ENCODE measurements at places on chromosomes 3 and 15. TPM values are rescaled to one million over a fixed set of nuclear protein-coding genes. Genes with fewer than 3 reads are reported as not detected.

Gene WDR93
- total RNA-seq = 0.18 TPM

GRCh38 chr3:104519068-104519467, 847.6 kb upstream of the ALCAM start:
- no peak for DNase-seq

Gene MST1R
- 1.5 TPM for total RNA-seq

Gene POTEB
- total RNA-seq = 3.1 TPM

- peak; percentile 82 for DNase-seq
Measured at GRCh38 chr15:38254051-38254883, 1.6 kb downstream of the SPRED1 start.

Gene OIP5
- 1.1 TPM for total RNA-seq

GRCh38 chr15:64643685-64644084, 131.7 kb downstream of the RBPMS2 start:
- DNase-seq = no peak

DNA sequence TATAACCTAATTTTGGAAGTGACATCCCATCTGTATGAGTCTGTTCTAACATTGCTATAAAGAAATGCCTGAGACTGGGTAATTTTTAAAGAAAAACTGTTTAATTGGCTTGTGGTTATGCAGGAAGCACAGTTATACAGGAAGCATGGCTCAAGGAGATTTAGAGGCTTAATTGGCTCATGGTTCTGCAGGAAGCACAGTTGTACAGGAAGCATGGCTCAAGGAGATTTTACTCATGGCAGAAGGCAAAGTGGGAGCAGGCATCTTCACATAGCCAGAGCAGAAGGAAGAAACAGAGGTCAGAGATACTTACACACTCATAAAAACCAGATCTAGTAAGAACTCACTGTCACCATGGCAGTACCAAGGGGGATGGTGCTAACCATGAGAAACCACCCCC, 193.1 kb upstream of the ADAMTS9 start:
- no peak for DNase-seq

Gene TMCO5A
- total RNA-seq = not detected

Gene ECE2
- not detected for total RNA-seq

GRCh38 chr3:142837526-142837925, 51.4 kb downstream of the PCOLCE2 start:
- no peak for DNase-seq

GRCh38 chr3:67521053-67521646, 133.3 kb downstream of the SUCLG2 start:
- no peak for DNase-seq

GRCh38 chr15:69789648-69790393, 307.9 kb downstream of the TLE3 start:
- DNase-seq = no peak

- no peak for DNase-seq
Measured at GRCh38 chr3:149596134-149596770, 61.6 kb downstream of the WWTR1 start.

GRCh38 chr3:166445865-166446264, 608.6 kb upstream of the BCHE start:
- DNase-seq = no peak

Gene BFSP2
- total RNA-seq = not detected

GRCh38 chr3:33149342-33149741, 35.5 kb downstream of the CRTAP start:
- DNase-seq = no peak

DNA sequence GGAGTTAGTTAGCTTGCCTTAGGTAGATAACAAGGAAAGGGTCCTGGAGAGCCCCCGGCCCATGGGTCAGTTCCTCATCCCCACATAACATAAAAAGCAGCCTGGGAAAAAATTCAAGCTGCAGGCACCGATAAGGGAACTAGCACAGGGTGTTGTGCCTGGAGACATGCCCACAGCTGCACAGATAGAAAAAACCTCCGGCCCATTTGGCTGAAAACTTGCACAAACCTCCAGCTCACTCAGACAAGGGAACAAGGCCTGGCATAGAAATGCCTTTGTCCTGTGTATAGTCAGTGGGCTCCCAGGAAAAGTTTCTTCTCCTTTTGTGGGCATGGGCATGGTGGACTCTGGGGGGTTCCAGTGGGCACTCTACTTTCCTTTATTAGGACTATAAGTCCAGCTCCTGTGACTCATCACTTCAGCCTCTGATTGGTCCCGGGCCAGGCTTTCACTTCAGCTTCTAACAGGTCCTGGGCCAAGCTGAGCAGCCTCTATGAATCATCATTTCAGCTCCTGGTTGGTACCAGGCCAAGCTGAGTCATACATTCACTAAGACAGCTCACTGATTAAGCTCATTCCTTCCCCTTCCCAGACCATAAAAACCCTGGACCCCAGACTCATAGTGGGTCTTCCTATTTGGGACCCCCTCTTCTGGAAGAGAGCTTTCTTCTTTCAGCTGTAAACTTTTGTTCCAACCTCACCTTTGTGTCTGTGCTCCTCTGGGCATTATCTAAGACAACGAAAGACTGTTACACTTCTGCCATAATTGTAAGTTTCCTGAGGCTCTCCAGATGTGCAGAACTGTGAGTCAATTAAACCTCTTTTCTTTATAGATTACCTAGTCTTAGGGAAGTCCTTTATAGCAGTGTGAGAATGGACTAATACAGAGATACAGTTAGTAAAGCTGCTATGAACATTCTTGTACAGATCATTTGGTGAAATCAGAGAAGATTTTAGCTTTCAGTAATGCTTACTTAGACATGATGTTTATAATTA, 348.0 kb upstream of the DPPA4 start:
- DNase-seq = peak; percentile 10

DNA sequence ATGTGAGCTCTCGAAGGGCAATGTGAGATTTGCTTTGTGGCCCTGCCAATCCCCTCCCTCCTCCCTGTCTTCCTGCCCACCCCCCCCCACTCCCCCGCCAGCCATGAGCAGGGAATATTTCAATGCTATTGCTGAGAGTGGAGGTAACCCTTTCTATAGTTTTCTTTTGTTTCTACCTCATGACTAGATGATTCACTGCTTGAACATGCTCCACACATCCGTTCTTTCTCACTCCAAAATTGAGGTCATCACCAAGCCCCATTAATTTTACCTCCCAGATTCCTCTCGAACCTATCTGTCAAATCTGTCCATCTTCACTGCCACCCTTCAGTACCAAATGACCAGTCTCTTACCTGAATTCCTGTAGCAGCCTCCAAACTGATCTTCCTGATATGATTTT, 12.2 kb downstream of the ZNF774 start:
- no peak for DNase-seq

GRCh38 chr3:113193288-113193687, 18.1 kb upstream of the BOC start:
- DNase-seq = no peak

GRCh38 chr3:136120373-136121348, 75.5 kb downstream of the MSL2 start:
- no peak for DNase-seq

Gene GOLGA6A
- not detected for total RNA-seq

Gene CLEC3B
- 61.1 TPM for total RNA-seq

DNA sequence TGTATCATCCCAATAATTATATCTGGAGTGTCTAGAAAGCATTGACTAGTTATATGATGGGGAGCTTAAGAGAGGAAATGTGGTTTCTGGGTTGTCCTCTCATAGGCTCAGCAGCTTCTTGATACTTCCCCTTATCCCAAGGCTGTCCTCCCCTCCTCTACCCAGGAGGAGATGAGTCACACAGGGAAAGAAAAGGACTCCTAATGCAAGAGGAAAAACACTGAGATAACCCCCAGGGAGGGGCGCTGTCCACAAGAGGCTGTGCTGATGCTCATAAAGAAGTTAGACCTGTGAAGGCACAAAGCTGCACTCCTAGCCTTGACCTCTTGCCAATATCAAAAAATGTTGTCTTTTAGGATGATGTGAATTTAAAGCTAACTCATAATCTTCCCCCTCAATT, 28.8 kb upstream of the GYG1 start:
- no peak for DNase-seq

Gene RPP25
- 3.8 TPM for total RNA-seq

Gene C3orf49
- not detected for total RNA-seq

Gene ERICH6
- total RNA-seq = 0.57 TPM

DNA sequence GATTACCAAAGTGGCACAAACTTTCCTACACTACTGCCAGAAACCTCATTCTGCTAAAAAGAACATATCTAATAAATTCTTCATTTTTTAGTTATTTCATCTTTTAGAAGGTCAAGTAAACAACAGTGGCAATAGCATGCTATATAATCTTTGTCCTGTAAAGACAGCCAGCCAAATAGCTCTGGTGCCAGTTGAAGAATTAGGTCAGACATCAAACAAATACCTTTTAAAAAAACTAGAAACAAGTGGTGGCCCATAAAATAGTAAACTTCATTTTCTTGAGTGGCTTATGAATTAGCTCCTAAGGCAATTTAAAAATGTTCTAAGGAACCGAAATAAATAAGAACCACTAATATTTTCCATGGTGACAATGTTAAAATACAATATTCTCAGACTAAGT, 19.5 kb downstream of the CCDC14 start:
- no peak for DNase-seq

Gene RHCG
- total RNA-seq = 1.0 TPM

DNA sequence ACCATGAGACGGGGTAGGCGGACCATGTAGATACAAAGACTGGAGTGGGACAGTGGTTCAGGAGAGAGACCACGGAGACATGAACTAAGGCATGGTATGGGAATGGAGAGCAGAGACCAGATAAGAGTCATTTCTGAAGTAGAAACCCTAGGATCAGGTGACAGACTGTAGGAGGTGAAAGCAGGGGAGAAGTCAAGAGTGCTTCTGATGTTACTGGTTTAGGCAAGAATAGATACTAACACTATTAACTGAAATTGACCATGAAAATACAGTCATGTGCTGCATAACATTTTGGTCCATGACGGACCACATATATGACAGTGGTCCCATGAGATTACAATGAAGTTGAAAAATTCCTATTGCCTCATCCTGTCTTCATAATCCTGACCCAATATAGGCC, 41.7 kb downstream of the RASGRP1 start:
- DNase-seq = no peak

- DNase-seq = no peak
Measured at GRCh38 chr3:41031401-41031800, 167.9 kb upstream of the CTNNB1 start.

Gene P3H2
- 82.8 TPM for total RNA-seq

Gene HTR3E
- total RNA-seq = not detected

Gene ACTC1
- 21.5 TPM for total RNA-seq

GRCh38 chr3:40187945-40188344, 121.6 kb upstream of the EIF1B start:
- no peak for DNase-seq

DNA sequence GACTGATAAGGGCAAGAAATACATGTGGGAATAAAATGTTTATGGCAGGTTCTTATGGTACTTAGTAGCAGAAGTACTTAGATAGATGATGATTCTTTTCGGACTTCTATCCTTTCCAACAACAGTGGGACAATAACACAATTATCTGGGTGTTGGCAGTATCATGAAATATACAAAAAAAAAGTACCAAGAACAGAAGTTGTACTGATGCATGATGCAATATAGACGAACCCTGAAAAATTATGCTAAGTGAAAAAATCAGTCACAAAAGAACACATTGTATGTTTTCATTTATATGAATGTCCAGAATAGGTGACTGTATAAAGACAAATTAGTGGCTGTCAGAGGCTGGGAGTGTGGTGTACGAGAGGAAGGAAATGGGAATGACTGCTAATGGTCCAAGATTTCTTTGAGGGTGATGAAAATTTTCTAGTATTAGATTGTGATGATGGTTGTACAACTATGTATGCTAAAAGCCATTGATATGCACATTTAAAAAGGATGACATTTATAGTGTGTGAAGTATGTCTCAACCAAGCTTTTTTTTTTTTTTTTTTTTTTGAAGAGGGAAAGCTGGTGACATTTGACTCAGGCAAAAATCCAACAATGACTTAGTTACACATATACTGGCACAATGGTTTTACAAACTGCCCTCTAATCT, 20.0 kb downstream of the PDE12 start:
- no peak for DNase-seq

Gene ATP13A4
- total RNA-seq = 2.0 TPM

- no peak for DNase-seq
Measured at GRCh38 chr3:184642631-184643285, 69.1 kb downstream of the MAGEF1 start.

DNA sequence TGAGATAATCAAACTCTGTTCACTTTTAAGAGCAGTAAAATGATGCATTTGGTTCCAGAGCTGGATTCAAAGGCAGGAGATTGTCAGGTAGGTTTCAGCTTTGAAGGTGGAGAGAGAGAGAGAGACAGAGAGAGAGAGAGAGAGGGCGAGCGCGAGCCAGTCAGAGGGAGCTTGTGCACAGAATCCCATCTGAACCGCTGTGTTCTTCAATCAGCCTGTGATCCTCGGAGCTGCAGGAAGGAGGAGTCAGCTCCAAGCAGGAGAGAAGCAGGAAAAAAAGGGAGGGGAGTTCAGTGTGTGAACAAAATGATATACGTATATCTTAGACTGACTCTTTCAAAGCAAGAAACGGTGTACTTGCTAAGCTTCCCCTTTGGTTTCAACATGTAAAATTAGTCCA, at the start of gene GPR149:
GPR149 (minus strand) TSS at position 177 of the 400 bp plus-strand sequence. CDS start 575 bp downstream, outside the sequence.
- DNase-seq = peak; percentile 4

Gene ZMYND10
- total RNA-seq = 1.6 TPM

Gene ADIPOQ
- total RNA-seq = not detected

DNA sequence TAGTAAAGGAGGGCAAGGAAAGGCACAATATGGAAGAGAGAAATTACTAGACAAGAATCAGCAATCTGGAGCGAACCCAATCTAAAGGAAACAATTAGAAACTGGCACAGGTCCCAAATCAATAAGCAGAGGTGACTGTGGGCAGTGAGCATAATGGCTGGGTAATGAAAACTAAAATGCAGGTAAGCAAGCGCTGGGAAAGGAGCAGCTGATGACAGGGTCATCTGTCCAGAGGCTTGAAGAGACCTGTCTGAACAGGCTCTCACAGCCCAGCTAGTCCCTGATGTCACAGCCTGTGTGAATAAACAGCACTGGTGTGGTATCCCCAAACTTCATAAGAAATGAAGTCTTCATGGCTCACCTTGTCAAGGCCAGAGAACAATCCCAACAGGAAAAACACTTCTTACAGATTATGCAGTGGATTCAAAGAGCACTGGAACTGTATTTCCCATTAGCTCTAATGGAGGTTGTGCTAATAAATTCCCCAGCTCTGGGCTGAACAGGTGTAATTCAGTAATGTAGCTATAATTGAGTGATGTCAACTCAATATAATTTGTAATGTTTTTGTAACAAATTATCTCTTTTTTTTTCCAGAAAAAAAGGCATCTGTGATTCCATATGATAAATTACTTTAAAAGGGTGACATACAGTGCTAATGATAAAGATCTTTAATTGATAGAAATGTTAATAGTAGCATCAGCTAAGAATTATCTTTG, 197.3 kb downstream of the FHIT start:
- DNase-seq = no peak

Gene GTPBP8
- total RNA-seq = 18.7 TPM
